ENCODE measurements at places on chromosomes 2 and 18.

- DNase-seq, result no peak
These were observed 90.8 kb downstream of the NFATC1 start for GRCh38 chr18:79486356-79487182.

DNA sequence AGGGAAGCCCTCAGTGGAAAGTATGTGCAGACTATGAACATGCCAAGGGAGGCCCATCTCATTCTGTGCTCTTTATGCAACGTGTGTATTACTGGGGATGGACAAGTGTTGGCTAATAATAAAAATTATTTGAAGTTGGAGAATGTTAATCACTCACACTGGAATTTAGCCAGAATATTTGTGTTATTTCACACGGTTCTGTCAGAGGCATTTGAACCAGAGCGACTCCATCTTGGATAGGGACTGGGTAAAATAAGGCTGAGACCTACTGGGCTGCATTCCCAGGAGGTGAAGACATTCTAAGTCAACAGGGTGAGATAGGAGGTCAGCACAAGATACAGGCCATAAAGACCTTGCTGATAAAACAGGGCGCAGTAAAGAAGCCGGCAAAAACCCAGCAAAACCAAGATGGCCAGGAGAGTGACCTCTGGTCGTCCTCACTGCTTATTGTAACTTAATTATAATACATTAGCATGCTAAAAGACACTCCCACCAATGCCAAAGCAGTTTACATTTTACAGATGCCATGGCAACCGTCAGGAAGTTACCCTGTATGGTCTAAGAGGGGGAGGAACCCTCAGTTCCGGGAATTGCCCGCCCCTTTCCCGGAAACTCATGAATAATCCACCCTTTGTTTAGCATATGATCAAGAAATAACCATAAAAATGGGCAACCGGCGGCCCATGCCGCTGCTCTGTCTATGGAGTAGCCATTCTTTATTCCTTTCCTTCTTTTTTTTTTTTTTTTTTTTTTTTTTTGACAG, 2.6 kb upstream of the FZD5 start:
- DNase-seq, result no peak

GRCh38 chr2:79830501-79830900, 317.6 kb downstream of the CTNNA2 start:
- DNase-seq, result no peak

DNA sequence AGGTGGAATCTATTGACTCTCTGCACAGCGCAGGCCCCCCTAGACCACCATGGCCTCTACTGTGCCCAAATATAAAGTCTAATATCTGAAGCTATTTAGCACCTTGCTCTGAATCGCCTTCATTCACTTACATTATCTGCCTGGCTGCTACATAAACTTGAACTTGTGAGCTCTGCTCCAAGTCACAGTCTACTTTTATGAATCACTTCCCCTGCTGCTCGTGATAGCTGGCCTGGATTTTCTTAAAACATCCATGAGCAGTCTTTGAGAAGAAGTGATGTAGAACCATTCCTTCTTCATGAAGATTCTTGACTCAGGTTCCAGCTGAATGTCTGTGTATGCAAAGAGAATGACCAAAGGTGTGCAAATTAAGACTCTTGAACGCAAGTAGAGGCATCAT, 359.5 kb downstream of the RND3 start:
- no peak for DNase-seq

DNA sequence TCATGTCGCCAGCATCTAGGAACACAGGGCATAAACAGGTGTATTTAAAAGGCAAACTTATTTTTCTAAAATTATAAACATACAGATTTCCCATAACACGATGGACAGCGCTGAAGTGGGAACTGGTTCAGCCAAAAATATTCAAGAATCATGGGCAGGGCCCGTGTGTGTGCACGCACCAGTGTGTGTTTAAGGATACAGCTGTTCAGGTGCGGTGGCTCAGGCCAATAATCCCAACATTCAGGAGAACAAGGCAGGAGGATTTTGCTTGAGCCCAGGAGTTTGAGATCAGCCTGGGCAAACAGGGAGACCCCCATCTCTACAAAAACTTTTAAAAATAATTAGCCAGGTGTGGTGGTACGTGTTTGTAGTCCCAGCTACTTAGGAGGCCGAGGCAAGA, 288.6 kb upstream of the HDAC4 start:
- DNase-seq, result no peak

- no peak for DNase-seq
These were observed 635.5 kb upstream of the NETO1 start for GRCh38 chr18:73503326-73503725.

DNA sequence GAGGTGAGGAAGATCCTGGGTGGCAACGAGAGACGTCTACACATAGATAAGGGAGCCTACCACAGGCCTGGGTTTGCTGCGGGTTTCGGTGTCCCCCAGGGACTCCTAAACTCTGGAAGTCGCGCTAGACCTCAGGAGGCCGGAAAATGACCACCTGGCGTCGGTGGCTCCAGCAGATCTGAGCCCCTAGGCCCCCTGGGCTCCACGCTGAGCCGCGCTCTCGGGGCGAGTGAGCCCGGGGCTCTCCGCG, 987 bp upstream of the DLX1 start:
- DNase-seq, result no peak

GRCh38 chr18:9113468-9114149, 11.1 kb downstream of the NDUFV2 start:
- DNase-seq, result no peak

DNA sequence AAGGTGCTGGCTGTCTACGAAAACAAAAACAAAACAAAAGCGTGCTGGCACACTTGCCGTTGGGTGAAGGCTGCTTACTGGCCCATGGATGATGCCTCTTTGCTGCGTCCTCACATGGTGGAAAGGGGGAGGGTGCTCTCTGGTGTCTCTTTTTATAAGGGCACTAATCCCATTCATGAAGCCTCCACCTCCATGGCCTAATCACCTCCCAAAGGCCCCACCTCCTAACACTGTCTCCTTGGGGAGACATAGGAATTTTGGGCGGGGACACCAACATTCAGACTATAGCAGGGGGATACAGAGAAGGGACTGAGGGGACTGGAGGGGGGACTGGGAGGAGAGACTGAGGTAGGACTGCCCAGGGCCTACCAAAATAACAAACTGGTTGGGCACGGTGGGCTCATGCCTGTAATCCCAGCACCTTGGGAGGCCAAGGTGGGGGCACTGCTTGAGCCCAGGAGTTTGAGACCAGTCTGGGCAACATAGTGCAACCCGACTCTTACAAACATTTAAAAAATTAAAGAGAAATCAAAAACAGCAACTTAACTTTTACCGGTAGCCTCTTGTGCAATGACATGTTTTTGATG, 14.5 kb downstream of the PTMA start:
- DNase-seq, result no peak

- DNase-seq, result peak; percentile 69
These were observed 4.2 kb downstream of the HOXD11 start for GRCh38 chr2:176111309-176111663.

DNA sequence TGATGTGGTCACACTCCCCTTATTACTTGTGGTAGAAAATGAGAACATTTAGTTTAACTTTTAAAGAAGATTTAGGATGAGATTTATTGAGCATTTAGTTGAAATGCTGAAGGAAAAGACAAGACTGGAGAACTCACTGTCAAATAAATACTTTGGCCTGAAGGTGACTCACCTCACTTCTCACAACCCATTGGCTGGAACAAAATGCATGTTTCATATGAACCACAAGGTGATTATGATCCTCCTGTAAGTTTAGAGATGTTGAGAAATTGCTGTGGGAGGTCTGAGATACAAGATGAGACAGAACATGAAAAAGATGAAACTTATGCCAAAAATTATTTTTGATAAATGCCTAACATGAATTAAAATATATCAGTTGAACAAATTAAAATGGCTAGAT, 1004.5 kb downstream of the SOCS6 start:
- DNase-seq, result no peak

- DNase-seq, result no peak
These were observed 90.4 kb upstream of the UNC80 start for GRCh38 chr2:209681201-209681735.

DNA sequence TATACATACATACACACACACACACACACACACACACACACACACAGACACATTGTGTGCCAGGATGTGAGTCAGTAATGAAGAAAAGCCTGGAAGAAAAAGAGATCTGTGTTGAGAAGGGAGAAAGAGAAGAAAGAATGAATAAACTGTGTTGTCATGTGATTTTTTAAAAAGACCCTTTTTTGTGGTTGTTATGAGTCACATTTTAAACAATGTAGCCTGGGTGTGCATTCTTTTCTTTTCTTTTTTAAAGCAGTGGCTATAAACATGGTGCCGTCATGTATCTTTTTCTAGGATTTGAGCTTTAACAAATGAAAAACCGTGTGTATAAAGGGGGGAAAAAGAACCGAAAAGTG, 87.2 kb downstream of the NRP2 start:
- no peak for DNase-seq

- no peak for DNase-seq
These were observed 11.7 kb upstream of the KIF1A start for GRCh38 chr2:240831594-240832204.

DNA sequence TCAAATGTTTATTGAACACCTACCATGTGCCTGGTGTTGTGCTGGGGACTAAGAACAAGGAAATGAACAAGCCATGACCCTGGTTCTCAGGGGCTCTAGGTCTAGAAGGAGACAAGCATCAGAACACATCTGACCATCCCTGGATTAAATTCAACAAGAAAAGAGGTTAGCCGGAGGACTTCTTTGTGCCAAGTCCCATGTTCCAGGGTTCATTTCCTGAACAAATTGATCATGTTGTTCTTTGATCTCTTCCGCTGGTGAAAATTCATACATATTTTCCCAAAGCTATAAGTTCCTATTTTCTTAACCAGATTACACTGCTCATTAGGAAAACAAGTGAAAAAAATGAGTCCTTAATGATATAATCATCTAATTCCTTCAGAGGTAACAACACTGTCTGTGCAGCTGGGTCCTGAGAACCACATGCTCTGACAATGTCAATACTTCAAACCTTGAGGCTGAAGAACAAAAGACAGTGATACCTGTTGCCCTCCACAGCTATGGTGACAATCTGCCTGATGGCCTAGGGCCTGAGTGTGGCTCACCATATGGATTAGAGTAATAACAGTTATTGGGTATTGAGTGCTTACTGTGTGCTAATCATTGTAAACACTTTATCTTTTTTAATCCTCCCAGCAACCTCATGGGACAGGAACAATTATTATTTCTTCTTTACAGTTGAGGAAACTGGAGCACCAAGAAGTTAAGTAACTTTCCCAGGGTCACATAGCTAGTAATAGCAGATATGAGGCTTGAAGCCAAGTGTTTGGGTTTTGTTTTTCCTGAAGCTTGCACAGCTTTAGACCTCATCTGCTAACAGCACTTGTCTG, 24.6 kb upstream of the INO80C start:
- DNase-seq, result no peak

DNA sequence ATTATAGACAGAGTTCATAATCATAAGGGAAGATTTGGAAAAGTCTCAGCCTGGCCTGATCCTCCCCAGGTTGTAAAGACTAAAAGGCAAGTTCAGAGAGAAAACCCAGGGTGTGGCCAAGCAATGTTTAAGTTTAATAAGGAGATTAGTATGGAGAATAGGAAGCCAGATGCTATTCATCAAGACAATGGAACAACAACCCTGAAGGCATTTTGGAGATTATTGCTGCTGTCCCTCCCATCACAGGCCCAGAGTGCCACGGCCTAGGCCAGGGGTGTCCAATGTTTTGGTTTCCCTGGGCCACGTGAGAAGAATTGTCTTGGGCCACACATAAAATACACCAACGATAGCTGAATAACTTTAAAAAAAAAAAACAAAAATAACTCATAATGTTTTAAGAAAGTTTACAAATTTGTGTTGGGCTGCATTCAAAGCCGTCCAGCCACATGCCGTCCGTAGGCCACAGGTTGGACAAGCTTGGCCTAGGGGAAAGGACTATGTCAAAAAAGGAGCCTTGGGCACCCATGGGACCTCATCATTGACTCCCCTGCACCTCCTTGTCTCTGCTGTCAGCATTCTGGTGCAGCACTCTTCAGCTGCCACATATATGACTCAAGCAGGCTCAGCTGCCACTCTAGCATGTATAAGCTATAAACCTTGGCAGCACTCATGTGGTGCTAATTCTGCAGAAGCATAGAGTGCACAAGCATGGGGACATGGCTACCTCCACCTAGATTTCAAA, 20.8 kb downstream of the DPP4 start:
- DNase-seq, result no peak

- no peak for DNase-seq
These were observed at the start of gene TEX51 for GRCh38 chr2:126898636-126899035. Gene TEX51 (plus strand): TSS chr2:126898890. CDS start chr2:126898919, 29 bp downstream.

DNA sequence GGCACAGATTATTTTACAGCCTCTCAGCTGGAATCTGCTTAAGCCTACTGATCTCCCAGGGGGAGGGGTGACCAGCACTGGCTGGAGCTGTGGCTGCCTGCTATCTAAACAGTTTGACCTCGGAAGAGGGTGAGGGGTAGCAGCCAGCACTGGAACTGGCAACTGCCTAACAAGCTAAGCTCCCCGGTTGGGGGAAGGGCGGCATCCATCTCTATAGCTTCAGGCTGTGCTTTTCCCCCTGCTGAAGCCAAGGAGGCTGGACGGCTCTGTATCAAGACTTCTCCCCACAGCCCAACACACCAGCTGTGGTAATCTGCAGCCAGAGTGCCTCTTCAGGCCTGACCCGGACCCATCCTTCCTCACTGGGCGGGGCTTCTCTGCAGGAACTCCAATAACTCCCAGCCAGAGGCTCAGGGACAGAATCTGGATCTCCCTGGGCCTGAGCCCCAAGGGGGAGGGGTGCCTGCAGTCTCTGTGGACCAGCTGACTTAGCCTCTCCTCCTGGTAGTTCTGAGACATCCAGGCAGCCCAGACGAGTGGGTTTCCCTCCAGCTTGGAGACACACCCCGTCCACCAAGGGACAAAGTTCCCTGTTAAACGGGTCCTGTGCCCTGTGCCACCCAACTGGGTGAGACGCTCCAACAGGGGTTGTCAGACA, 560.2 kb downstream of the LRP1B start:
- DNase-seq, result no peak

DNA sequence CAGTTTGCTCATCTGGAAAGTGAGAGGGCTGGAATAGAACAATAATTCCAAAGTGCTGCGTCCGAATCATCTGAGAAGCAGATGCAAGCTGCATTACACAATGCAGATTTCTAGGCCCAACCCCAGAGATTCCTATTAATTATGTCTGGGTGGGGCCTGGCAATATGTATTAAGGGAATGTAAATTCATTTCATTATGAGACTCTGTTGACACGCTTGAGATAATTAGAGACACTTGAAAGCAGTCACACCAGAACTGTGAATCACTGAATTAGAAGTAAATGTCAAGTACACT, 54.7 kb upstream of the HK2 start:
- no peak for DNase-seq

DNA sequence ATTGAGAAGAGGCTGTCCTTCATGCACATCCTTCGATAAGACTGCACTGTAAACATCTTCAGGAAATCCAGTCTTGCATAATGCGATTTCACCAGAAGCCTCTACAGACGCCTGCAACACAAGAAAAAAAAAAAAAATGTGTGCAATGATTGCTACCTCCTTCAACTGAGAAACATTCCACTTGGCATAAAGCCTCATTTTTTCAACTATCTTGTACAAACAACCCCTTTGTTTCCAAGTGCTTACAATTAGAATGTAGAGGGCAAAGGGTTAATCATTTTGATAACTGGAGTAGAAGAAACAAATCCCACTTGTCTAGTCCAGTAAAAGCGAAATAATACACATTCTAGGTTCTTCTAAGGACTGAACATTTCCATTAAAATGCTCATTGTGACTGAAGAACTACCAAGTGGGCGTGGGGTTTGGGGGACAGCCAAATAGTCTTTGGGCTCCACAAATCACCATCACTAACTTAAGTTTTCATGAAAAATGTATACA, 29.2 kb downstream of the CDH2 start:
- DNase-seq, result no peak

- DNase-seq, result no peak
These were observed 131.5 kb upstream of the SMAD2 start for GRCh38 chr18:48061781-48062570.

Measured in transverse colon (tissue), 4 donors.